ENCODE measurements at places on chromosomes 3 and 15. TPM values are rescaled to one million over a fixed set of nuclear protein-coding genes. Genes with fewer than 3 reads are reported as not detected.

TP63 gene
- not detected for total RNA-seq

ATG3 gene
- 38.2 TPM for total RNA-seq

GYG1 gene
- 202 TPM for total RNA-seq

ADCY5 gene
- 232 TPM for total RNA-seq

PIGBOS1 gene
- 7.0 TPM for total RNA-seq

TAGLN3 gene
- not detected for total RNA-seq

NXPE3 gene
- total RNA-seq, result 42.0 TPM

SLC51B gene
- not detected for total RNA-seq

RHOA gene
- total RNA-seq, result 285 TPM

PCYT1A gene
- 103 TPM for total RNA-seq

LRRFIP2 gene
- 146 TPM for total RNA-seq

ADGRG7 gene
- not detected for total RNA-seq

MME gene
- 4.8 TPM for total RNA-seq

ITPR1 gene
- total RNA-seq, result 22.4 TPM

CDHR4 gene
- not detected for total RNA-seq

PTH1R gene
- total RNA-seq, result 12.7 TPM

P2RY12 gene
- total RNA-seq, result 1.4 TPM
